ENCODE measurements at places on chromosomes 5 and 9.

- DNase-seq: no peak
Observed at GRCh38 chr9:88897081-88897480, 94.2 kb upstream of the S1PR3 start.

GRCh38 chr9:135707252-135708138, 5.5 kb downstream of the KCNT1 start:
- DNase-seq: no peak

- no peak for DNase-seq
Observed at GRCh38 chr5:132763181-132764036, 13.6 kb downstream of the SEPTIN8 start.

DNA sequence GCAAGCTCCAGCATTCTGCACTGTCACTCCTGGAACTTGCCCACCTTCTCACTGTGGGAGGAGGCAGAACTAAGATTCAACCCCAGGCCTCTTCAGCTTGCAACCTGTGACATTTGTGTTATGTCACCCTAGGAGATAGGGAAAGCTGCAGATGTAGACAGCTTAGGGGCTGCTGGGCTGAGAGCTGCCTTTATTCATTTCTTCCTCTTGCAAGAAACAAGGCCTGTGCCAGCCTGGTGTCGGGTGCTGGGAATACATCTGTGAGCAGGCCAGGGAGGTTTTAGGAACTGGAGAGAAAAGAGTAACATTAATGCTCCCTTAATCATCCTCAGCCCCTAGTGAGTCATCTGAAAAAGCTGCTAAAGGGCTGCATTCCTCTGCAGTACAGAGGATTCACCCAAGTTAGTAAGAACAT, 101.8 kb downstream of the FGF18 start:
- no peak for DNase-seq

- DNase-seq: peak; percentile 87
Observed at GRCh38 chr5:177455036-177455660, 8.5 kb downstream of the PRR7 start.

- no peak for DNase-seq
Observed at GRCh38 chr5:117665121-117665520, 1090.5 kb upstream of the SEMA6A start.

GRCh38 chr5:169563369-169563768, 20.2 kb upstream of the SPDL1 start:
- no peak for DNase-seq

GRCh38 chr5:174273325-174273724, 227.8 kb downstream of the NSG2 start:
- no peak for DNase-seq

- no peak for DNase-seq
Observed at GRCh38 chr9:117018966-117019617, 332.0 kb downstream of the TRIM32 start.

DNA sequence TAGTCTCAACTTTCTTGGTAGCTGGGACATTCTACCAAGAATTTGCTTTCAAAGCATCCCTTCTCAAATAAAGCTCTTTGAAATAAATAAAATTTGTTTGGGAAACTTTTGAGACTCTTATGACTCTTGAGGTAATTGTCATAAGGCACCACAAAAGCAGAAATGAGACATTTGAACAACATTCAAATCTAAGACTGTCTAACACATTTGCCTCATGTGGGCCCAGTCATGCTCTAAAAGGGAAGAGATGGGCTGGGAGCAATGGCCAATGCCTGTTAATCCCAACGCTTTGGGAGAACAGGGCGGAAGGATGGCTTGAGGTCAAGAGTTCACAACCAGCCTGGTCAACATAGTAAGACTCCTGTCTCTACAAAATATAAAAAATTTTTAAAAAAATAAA, 26.4 kb downstream of the SLC31A2 start:
- DNase-seq: no peak

DNA sequence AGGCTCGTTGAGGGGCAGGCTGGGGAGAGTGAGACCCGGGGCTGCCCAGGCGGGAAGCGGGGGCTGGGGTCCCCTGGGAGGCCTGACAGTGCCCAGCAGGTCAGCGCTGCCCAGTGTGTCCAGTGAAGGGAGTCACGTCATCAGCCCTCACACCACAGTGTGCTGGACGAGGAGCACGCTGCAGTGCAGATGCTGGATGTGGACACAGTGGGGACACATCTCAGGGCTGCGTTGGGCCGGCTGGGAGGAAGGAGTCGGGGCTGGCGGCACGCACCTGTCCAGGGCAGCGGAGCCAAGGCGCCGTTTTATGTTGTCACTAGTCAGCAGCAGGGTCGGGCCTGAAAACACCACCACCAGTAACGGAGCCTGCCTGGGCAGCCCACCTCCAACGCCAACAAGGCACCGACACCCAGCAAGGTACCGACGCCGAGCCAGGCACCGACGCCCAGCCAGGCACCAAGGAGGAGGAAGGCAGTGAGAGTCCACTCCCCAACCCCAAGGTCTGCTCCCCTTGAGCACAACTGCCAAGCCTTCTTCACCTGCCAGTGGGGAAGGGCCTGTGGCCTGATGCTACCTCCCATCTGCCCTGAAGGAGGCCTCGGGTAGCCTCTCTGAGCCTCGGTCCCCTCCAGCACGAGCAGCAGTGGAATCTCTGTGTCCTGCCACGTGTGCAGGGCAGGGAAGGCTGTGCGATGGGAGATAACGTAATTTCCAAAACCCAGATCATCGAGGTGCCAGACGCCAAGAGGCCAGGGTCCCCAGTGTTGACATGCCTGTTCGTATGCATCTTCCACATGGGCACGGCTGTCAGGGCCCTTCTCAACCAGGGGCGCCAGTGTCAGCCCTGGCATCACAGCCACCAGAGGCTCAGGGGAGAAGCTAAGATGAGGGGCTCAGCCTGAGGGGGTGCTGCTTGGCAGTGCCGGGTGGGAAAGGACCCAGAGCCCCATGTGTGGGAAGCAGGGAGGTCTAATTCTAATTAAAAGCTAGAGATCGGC, 21.9 kb upstream of the NSMF start:
- DNase-seq: no peak

GRCh38 chr5:10424124-10424731, 17.5 kb upstream of the ROPN1L start:
- peak; percentile 88 for DNase-seq

- no peak for DNase-seq
Observed at GRCh38 chr5:57276353-57276752, 102.5 kb downstream of the GPBP1 start.

DNA sequence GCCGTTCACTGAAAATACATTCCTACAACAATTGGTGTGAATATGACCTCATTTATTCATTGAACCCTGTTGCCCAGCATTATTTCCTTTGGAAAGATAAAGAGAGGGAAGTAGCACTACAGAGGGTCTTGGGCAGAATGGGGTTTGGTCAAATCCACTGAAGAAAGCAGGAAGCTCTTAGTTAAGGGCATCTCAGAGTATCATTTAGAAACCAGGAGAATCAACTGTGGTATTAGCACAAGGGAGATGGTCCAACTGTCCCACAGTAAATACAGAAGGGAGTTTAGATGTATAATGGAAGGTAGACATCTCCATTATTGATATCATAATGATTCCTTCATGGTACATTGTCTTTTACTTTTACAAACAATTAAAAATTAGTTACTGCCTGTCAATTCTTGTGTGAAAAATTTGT, 47.1 kb downstream of the LIX1 start:
- no peak for DNase-seq

DNA sequence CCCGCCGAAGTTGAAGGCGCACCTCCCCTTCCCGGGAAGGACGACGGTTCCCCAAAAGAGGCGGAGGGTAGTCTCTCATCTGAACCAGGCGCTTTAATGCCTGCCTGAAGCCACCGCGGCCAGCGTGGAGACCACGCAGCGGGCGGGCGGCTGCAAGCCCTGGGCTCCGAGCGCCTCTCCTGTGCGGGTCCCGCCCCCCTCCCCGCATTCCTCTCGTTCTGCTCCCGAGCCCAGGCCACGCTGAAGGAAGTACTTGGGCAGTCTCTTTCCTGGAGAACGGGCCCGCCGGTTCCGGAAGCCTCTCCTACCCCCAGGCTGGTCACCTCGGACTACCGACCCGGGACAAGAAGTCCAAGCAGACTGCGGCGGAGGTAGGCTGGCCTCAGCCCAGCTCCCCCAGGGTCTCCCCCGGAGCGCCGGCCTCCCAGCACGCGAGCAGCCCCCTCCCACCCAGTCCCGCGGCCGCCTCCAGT, 571 bp downstream of the PPIC start:
- peak; percentile 9 for DNase-seq

Measured in hematopoietic multipotent progenitor cell treated with erythropoietin and hydrocortisone succinate and interleukin-3 and kit ligand, for 4 days (in vitro differentiated cells).